ENCODE measurements at places on chromosomes 13 and 19.

DNA sequence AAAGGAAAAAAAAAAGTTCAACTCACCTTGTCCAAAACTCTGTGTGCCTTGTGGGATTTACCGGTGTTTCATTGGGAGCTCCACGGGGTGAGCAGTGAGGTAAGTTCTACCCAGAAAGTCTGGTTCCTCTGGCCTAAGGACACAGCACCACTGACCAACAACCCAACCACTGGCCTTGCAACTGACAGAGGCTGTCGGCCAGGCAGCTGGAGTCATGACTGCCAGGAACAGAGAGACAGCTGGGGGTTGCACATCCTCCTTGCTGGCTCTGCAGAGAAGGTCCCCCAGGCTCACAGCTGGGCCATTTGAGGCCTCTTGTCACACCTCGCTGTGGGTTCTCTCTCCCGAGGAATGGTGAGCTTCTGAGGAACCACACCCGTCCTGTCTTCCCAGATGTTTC, 59.5 kb downstream of the ANKRD10 start:
- DNase-seq, result no peak

DNA sequence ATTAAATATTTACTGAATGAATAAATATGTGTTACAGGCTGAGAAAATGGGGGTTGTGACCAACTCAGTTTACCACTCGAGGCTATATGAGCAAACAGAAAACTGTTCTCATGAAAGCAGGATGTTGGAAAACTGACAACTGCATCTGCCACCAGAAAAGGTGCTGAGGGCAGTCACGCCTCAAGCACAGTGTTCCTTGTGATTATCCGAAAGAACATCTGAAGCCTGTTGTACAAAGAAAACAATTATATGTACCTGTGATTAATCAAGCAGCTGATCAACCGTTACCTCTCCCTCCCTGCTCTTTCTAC, 6.2 kb upstream of the KLK13 start:
- DNase-seq, result peak; percentile 21

DNA sequence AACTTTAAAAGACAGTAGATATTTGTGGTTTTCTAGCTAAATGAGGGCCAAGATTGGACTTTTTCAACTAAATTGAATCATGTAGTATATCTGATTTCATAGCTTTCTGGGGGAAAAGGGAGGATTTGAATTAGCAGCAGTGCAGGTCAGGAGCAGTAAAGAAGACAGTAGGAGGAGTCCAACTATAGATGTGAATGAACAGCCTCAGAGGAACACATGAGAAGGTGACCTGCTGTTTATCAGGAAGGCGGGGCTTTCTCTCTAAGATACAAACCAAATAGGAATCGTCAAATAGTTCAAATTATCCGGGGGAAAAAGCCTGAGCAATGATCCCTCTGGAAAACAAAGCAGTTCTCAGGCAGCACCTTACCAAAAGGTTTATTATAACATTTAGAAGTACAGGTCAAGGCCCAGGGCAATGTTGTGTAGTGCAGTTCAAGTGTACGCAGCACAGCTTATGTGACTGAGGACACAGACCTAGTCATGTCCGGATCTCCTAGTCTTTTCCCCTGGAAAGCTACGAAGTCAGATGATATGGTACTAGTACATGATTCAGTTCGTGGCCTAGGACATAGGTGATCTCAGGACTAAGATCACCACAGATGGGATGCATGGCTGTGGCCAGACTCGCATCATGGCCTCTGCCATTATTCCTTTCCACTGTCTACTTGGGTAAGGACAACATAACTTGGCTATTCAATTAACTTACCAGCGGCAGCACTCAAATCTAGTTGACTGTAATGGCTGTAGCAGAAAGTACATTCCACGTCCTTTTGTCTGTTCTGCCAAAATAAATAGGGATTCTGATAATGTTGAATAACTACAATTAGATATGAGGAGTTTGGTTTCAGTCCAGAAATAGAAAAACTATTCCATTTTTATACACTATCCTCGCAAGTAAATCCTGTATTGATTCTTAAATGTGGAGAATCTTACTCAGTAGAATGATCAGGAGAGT, 40.3 kb downstream of the MPHOSPH8 start:
- DNase-seq, result no peak

DNA sequence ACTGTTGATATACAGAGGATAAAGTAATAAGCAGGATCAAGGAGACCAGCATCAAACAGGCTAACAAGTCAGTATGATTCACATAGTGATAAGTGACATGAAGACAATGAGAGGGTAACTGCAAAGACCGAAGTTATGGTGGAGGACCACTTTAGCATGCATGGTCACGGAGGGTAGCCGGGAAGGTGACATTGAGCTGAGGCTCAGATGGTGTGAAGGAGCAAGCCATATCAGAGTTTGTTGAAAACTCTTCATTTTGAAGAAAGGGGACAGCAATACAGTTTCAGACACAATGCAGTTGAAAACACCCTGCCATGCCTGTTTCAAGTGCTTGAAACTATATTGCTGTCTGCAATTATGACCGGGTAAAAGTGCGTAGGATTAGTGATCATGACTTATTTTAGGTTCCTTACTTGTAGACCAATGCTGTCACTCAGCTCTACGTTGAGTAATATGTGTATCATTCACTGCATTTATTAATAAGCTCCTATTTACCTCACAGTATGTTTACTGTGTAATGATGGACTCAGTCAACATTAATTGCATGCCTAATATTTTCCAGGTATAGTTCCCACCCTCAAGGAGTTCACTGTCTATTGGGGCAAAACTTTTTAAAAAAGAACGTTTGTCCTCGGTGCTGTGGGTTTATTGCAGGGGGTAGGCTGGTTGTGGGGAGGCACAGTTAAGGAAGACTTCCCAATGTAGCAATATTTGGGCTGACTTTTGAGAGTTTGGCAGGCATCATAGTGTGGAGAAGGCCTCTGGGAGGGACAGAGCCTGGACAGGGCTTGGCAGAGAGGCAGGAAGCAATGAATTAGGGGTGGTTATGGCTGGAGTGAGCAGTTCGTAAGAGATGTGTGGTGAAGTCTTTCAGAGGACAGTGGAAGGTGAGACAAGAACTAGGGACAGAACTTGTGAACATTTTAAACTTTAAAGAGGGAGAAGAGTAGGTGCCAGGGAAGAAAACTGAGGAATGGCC, 3.2 kb downstream of the UBAC2 start:
- no peak for DNase-seq

DNA sequence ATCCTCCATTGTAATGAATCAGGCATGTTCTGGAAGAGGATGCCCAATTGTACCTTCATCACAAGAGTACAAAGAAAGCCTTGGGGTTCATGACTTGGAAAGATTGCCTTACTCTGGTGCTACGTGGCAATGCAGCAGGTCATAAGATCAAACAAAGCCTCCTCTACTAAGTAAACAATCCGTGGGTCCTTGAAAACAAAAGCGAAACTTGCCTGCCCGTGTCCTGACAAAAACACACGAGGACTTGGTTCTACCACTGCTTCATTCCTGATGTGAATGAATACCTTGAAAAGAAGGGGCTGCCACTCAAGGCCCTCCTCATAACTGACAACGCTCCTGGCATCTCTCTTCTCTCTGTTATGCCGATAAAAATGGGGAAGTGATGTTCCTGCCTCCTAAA, 18.9 kb downstream of the ZNF563 start:
- DNase-seq, result no peak

DNA sequence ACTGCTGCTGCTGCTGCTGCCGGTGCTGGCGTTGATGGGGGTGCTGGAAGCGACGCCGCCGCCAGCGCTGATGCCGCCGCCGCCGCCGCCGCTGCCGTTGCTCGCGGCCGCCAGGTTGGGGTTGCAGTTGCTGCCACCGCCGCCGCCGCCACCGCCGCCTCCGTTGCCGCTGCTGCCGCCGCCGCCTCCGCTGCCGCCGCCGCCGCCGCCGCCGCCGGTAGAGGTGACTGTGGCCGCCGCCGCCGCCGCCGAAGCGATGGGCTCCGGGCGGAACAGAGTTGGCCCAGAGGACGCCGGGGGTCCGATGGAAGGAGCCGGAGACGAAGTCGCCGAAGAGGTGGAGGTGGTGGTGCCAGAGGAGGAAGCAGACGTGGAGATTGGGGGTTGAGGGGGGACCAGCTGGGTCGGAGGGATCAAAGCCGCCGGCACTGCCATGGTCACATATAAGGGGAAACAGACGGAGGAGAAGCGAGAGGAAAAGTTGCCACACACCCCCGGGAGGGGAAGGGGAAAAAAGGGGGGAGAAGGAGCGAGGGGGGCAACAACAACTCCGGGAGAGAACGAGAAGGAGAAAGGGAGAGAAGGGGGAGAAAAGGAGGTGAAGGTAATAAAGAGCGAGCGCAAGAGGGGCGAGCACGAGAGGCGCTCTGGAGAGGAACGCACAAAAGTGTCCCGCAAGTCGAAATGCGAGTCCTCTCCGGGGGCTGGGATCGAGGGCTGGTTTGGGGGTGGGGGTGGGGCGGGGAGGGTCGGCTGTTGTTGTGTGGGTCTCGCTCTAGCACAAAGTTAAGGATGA, 471 bp downstream of the DACH1 start:
- DNase-seq, result peak; percentile 46

- DNase-seq, result no peak
Observed at GRCh38 chr13:26829716-26830115, 69.1 kb upstream of the GPR12 start.

GRCh38 chr19:43594710-43595604, 977 bp downstream of the IRGQ start:
- peak; percentile 67 for DNase-seq
